Activated CD4-positive, CD25-positive, alpha-beta regulatory T cell treated with anti-CD3 and anti-CD28 coated beads, Interleukin-2, amount 50 U/mL, for 24 hours (primary cell): ENCODE measurements at places on chromosomes 2 and 18.
A peak's percentile ranks its signal among the peaks of the same experiment; 100 is the strongest.

- no peak for ATAC-seq
These were observed 95.3 kb upstream of the ALKAL2 start for GRCh38 chr2:383178-383577.

GRCh38 chr18:49444581-49444980 lies 15.9 kb downstream of the DYM start:
- no peak for ATAC-seq

- no peak for ATAC-seq
These were observed 235.6 kb downstream of the ALPK2 start for GRCh38 chr18:58393295-58393694.

- peak; percentile 7 for ATAC-seq
These were observed 85.8 kb downstream of the SH3RF3 start for GRCh38 chr2:109214651-109215371.

- no peak for ATAC-seq
These were observed 7.4 kb downstream of the SP9 start for GRCh38 chr2:174341995-174342685.

GRCh38 chr2:239220981-239221396 lies 179.8 kb downstream of the HDAC4 start:
- ATAC-seq, result no peak

- no peak for ATAC-seq
These were observed 797 bp downstream of the CTIF start for GRCh38 chr18:48539406-48540250.

DNA sequence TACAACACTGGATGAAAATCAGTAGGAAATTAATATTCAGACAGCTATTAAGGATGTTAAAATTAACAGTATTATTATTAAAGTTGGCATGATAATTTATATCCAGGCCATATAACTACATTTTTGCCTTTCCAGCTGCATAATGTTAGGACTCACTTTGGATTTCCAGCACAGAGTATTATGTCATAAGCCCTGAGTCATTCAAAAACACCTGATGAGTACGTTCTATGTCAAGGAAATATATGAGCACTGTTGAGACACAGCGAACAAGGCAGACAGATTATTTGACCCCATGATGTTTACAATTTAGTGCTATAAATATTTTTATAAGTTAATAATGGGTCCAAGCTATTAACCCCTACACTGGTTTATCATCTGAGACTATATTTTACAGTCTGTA lies 59.8 kb upstream of the RIT2 start:
- ATAC-seq, result no peak

- no peak for ATAC-seq
These were observed 961.6 kb upstream of the LRRTM1 start for GRCh38 chr2:81266106-81266505.

DNA sequence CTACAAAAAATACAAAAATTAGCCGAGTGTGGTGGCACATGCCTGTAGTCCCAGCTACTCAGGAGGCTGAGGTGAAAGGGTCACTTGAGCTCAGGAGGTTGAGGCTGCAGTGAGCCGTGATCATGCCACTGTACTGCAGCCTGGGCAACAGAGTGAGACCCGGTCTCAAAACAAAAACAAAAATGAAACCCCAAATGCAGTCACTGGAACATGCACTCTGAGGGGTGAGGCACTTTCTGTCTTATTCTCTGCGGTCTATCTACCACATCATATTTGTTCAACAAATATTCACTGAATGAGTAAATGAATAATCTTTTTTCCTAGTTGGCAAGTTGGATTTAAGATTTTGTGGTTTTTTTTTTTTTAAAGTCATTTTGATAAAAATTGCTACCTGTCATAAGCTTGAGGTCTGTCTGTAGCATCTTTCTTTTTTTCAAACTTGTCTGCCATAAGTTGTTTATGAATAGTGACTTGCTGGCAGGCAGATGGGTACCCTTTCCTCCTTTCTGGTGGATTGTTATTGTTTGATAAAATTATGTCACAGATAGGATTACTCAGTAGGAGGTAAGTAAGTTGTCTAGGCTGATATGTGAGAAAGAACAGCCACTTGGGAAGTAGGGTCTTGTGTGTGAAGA lies 11.8 kb downstream of the CHRNA1 start:
- ATAC-seq, result peak; percentile 78

GRCh38 chr2:117718048-117718447 lies 96.4 kb upstream of the DDX18 start:
- ATAC-seq, result no peak

- ATAC-seq, result no peak
These were observed 43.1 kb downstream of the TNS1 start for GRCh38 chr2:217959723-217960122.

- ATAC-seq, result no peak
These were observed 103.4 kb downstream of the HDAC4 start for GRCh38 chr2:239297142-239298004.

DNA sequence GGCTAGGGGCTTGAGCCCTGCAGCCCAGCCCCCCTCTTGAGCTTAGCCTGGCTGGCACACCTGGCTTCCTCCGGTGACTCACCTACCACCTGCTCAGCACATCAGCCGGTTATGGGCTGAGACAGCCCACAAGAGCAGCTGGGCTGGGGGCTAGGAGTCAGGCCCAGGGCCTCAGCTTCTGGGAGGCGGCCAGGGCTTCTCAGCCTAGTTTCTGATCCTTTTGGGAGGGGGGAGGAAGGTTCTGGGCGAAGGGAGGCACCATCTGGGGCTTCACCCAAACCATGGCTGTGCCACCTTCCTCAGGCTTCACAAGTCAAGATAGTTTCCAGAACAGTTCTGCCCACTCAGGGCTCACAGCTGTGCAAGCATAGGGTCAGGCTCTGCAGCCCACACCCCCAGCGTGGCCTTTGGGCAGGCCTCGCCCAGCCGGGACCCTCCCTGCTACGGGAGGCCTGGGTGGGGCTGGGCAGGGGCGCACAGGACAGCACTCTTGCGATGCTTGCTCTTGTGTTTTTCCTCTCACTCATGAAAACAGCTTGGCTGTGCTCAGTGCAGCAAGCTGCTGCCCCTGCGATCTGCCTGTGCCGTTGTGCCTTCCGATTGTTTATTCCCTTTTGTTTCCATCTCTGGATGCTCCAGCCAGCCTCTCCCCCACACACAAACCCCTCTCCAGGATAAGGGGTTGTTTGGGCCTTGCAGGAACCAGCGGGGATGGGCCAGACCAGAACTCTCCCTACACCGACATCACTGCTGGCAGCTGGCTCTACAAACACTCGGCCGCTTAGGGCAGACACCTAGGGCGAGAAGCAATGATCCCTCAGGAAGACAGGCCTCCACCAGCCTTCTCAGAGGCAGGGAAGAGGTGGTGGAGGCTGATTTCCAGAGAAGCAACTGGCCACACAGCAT lies 26.1 kb upstream of the SEMA4C start:
- peak; percentile 66 for ATAC-seq
